Urinary bladder (tissue), 4 donors: ENCODE measurements at places on chromosomes 4 and X. TPM values are rescaled to one million over a fixed set of nuclear protein-coding genes. Genes with fewer than 3 reads are reported as not detected.

PARM1 gene
- 139 TPM for total RNA-seq

DNA sequence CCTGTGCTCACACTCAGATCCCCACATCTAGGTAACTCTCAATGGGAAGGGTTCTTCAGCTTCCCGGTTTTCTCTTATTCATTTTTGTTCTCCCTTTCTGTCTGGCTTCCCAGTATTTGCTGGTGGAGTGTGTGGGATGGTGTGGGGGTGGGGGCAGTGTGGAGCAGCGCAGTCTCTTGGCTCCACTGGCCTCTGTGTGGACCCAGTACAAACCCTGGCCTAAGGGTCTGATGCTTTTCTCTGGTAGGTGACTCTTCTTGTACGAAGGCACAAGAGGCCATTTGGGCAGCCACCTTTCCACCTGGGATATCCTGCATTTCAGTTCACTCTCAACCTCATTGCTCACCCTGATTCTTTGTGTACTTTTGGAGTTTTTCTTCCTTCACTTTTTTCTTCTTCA is 71.3 kb downstream of the NBDY start:
- DNase-seq = no peak

DNA sequence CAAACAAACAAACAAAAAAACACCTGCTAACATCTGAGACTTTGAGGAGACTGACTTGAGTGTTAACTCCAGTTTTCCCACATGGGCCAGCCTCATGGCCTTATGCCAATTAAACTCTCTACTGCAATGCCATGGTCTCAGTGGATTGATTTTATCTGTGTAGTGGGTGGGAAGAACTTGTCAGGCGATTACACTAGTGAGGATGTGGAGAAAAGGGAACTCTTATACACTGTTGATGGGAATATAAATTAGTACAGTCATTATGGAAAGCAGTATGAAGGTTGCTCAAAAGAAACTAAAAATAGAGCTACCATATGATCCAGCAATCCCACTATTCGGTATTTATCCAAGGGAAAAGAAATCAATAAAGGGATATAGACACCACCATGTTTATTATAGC is 12.8 kb upstream of the XIAP start:
- no peak for DNase-seq

GRCh38 chrX:136138939-136139338 is 8.4 kb upstream of the FHL1 start:
- no peak for DNase-seq

DNA sequence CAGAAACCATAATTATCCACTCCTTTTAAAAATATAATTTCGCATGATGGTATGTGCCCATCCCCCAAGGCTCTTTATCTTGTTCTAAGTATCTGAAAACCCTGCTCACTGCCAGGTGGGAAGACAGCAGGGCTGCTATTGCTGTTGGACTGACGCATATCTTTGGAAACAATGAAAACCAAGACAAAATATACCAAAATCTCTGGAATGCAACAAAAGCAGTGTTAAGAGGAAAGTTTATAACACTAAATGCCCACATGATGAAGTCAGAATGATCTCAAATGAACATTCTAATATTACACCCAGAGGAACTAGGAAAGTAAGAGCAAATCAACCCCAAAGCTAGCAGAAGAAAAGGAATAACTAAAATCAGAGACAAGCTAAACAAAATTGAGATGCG is 162.0 kb downstream of the FAM47B start:
- DNase-seq = no peak

GRCh38 chr4:113122066-113122465 is 72.6 kb downstream of the ANK2 start:
- no peak for DNase-seq

- DNase-seq = no peak
These were observed 327.7 kb downstream of the DKK2 start for GRCh38 chr4:106708464-106708816.

DNA sequence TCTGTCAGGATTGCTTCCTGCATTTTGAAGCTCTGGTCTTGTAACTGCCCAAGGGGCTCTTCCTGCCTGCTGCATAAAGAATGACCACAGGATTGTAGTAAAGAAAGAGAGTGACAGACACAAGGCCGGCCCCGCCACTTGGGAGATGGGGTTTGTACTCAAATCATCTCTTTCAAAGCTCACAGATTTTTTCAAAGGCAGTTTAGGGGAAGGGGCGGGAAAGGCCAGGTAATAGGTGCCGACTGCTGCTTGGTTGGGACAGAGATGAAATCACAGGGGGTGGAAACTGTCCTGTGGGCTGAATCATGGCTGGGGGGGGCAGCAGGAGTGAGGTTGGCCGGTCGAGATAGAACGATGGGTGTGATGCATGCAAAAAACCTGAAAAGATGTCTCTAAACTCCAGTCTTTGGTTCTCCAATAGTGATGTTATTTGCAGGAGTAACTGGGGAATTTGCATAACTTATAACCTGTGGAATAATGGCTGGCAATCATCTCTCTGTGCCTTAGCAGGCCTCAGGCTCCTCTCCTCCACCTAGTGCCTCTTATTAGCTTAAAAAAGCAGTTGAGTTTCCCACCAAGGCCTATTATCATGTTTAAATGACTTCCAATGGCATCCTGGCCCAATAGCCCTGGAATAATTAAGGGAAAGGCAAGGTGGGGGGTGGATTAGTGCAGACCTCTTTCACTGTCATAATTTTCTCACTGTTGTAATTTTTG is 778.4 kb upstream of the FRG1 start:
- no peak for DNase-seq

GRCh38 chr4:40840255-40840984 is 90.7 kb downstream of the NSUN7 start:
- DNase-seq = no peak

DNA sequence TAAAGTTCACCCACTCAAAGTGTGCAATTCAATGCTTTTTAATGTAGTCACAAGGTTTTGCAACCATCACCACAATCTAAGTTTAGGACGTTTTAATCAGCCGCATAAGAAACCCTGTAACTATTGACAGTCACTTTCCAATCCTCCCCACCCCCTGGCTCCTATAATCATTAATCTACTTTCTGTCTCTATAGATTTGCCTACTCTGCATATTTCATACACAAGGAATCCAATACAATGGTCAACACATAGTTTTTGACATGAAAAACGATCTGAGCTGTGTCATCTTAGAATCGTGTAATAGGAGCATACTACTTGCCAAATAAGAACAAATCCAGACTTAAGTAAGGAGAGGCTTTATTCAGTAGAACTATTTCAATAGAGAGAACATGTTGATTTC is 47.6 kb downstream of the ANXA3 start:
- DNase-seq = no peak
